ENCODE measurements at places on chromosomes 16 and 17.

- DNase-seq: no peak
Measured at GRCh38 chr17:31425282-31426040, 34.0 kb downstream of the RAB11FIP4 start.

- DNase-seq: no peak
Measured at GRCh38 chr17:77741109-77741508, 217.4 kb upstream of the TNRC6C start.

- DNase-seq: no peak
Measured at GRCh38 chr16:68397710-68398201, 50.6 kb downstream of the SMPD3 start.

GRCh38 chr16:59758848-59759247, 1024.7 kb upstream of the GOT2 start:
- DNase-seq: no peak

DNA sequence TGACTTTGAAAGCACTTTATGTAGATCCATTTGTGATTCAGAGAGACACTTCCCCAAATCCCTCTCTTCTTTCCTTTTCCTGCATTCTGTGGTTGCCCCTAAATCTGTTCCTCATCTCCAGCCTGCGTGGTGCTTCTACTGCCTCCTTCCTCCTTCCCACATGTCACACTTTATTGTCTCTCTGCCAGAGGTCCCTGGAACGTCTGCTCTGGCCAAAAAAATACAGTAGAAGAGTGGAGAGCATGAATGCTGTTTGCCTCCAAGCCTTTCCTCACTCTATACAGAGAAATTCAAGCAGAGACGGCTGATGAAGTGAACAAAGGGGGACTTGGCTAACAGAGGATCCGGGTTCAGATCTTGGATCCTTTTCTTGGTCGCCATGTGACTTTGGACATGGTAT, 22.8 kb upstream of the IRX3 start:
- no peak for DNase-seq

DNA sequence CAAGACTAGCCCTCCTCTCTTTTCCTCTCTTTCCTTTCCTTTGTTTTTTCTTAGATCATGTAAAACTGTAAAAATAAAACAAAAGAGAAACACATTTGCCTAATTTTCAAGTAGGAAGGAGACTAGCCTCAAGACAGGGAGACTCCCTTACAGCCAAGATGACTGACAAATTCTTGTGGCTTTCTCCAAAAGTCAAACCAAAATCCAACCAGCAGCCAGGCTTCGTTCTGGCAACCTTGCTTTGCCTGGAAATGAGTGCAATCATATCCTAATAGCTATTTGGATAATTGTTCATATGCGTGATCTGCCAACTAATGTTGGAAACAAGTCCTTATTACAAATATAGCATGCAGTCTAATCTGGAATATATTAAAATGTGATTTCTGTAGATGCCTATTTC, 868.9 kb upstream of the SOX9 start:
- DNase-seq: no peak

- DNase-seq: no peak
Measured at GRCh38 chr17:28533091-28533807, 19.2 kb downstream of the UNC119 start.

DNA sequence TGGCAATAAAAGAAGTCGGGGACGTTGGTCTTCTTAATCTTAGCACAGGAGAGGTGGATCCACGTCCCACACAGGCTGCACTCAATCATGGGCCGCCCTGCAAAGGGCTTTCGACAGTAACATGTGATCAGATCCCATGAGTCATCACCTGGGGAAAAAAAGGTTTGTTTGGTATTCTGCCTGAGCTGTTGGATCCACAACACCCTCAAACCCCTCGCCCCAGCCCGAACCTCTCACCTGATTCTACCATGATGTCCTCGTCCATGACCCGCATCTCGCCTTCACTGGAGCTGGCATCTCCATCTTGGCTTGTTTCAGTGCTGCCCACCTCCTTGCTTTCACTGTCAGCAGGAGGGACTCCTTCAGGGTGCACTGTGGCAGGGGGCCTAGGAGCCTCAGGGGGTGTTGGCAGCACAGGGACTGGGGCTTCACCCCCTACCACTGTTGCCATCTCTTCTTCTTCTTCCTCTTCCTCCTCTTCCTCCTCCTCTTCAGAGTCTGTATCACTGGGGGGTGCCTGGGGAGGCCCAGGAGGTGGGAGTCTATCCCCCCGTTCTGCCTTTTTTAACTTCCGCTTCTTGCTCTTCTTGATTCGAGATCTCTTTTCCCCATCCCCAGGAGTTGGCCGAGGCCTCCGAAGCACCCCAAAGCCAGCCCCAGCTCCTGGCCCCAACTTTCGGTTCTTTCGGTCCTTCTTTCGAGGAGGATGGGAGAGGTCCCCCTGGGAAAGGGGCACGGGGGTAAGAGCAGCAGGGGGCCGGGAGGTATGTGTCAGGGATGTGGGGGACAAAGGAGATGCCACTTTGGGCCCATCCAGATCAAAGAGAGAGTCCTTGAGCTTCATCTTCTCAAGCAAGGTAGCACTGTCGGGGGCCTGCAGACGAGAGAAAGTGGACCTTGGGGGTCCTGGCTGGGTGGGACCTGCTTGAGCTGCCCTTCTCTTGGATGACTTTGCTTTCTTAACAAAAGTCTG, 1.7 kb upstream of the DVL2 start:
- no peak for DNase-seq

GRCh38 chr17:79071161-79071740, 3.4 kb upstream of the ENGASE start:
- no peak for DNase-seq

DNA sequence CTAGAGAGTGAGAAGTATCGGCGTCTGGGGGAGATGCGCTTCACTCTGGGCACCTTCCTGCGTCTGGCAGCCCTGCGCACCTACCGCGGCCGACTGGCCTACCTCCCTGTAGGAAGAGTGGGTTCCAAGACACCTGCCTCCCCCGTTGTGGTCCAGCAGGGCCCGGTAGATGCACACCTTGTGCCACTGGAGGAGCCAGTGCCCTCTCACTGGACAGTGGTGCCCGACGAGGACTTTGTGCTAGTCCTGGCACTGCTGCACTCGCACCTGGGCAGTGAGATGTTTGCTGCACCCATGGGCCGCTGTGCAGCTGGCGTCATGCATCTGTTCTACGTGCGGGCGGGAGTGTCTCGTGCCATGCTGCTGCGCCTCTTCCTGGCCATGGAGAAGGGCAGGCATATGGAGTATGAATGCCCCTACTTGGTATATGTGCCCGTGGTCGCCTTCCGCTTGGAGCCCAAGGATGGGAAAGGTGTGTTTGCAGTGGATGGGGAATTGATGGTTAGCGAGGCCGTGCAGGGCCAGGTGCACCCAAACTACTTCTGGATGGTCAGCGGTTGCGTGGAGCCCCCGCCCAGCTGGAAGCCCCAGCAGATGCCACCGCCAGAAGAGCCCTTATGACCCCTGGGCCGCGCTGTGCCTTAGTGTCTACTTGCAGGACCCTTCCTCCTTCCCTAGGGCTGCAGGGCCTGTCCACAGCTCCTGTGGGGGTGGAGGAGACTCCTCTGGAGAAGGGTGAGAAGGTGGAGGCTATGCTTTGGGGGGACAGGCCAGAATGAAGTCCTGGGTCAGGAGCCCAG, 2.8 kb downstream of the SPHK1 start:
- DNase-seq: no peak

DNA sequence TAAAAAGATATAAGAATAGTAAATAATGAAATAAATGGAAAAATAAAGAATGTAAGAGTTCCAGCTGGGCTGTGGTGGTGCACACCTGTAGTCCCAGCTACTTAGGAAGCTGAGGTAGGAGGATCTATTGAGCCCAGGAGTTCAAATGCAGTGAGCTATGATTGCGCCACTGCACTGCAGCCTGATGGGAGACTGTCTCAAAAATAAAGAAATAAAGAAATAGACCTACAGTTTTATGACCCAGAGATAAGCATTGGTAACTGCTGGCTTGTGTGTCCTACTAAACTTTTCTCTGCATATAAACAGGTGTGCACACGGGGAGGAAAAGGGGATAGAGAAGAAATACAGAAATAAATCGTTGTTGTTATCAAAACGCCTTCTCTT, 7.8 kb upstream of the PDP2 start:
- DNase-seq: no peak

GRCh38 chr16:85288869-85289660, 176.8 kb upstream of the CIBAR2 start:
- no peak for DNase-seq

GRCh38 chr17:6928193-6928592, 67.7 kb upstream of the ALOX12 start:
- DNase-seq: no peak

DNA sequence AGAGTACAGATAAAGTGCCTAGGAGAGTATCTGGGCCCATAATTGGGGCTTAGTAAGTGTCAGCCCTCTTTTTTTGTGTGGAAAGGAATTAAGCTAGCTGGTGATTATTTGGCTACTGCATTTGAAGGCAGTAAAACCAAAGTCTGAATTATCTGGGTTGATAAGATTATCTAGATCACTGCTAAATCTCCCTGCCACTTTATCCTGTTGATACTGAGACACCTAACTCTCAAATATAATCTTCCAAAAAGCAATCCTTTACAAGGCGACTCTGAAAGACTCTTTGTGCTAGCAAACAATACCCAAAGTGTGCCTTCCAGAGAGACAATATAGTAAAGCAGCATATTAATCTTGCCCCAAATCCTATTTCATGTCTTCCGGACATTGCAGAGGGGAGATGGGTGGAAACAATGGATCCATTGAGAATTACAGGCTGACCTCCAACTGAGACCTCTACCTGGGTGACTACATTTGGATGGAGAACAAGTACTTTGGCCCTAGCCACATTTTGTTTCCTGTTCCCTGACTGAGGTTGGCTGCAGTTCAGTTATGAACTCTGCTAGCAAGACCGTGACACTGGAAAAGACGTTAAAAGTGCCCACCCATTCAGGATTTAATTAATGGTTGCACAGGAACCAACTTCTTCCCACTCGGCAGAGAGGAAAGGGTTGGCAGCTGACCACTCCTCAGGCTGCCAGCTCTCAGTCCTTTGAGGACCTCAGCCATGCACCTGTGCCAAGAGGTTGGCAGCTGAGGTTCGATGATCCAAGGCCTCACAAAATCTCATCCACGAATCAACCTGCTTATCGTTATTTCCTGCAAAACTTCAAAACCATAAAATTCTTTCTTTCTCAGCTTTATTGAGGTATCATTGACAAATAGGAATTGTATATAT, 72.6 kb downstream of the SYCE1L start:
- no peak for DNase-seq

GRCh38 chr16:83143788-83144187, 517.0 kb downstream of the CDH13 start:
- no peak for DNase-seq

DNA sequence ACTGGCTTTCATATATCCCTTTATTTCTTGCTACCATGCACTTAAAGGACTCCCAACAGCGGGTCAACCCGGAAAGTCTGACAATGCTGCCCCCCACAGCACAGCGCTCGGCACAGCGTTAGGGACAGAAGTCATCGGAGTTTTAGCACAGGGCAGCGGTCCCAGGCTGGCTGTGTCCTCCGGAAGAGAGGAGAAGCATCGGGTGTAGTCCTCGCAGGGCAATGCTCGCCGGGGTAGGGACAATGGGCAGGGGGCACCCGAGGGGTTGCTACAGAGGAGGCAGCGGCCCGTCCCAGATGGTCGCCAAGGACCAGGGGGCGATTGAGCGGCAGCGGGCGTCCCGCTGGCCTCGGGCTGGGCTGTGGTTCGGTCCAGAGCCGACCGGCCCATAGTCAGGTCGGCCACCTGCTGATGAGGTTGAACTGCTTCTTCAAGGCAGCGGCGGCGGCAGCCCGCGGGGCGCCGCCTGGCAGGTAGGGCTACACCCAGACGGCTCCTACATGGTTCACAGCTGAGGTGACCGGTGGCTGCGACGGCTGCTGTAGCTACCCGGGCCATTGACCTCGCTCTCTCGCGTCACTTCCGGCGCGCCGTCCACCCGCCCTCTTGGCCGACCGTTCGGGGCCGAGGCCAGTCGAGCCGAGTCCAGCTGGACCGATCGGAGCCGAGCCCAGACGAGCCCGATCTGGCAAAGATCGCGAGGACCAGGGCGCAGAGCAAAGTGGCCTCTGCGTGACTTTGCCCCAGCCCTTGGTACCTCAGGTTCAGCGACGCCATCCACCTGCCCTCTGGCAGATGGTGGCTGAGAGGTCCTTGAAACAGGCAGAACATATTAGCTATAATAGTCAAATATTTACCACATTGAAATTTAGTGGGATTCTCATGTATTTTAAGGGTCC, 4.7 kb upstream of the LCMT1 start:
- peak; percentile 95 for DNase-seq

GRCh38 chr16:71408536-71408935, 33.3 kb downstream of the TLE7 start:
- DNase-seq: no peak

- DNase-seq: peak; percentile 74
Measured at GRCh38 chr17:7686222-7687071, 843 bp downstream of the TP53 start.

GRCh38 chr17:83181991-83182619, 102.7 kb downstream of the METRNL start:
- no peak for DNase-seq

- DNase-seq: no peak
Measured at GRCh38 chr16:62863139-62863538, 826.9 kb upstream of the CDH8 start.

DNA sequence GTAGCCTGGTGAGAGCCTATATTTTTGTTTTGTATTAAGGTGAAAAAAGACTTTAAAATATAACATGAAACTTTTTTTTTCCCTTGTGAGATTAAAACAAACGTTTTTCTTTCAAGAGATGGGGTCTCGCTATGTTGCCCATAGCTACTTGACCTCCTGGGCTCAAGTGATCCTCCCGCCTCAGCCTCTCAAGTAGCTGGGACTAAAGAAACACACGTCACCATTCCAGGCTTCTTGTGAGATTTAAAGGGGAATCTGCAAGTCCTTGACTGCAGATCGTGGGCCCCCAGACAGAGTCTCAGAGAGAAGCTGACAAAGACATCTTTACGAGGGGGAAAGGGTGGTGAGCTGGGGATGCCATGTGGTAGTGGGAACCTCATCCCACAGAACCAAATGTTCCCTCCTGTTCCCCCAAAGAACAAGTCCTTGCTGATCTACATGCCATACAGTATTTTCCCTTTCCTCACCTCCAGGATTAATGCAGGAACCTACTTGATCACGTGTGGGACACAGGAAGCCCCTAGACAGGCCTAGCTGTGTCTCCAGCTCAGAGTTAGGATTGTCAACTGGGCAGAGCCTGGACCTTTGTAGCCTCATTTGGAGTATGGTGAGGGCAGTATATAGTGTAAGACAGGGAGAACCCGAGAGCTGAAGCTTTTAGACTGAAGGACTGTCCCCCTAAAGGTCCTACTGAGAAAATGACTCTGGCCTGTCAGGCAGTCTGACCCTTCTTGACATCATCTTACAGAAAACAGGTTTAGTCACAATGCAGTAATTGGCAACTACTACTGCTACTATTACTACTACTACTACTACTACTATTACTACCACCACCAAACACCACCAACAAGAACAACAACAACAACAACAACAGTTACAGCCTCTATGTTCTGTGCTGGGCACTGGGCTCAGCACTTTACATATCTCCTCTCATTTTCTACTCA, 4.1 kb downstream of the MAP3K14 start:
- DNase-seq: no peak

GRCh38 chr17:61583242-61583641, 7.8 kb downstream of the NACA2 start:
- DNase-seq: no peak

GRCh38 chr16:88359008-88359407, 23.8 kb upstream of the ZNF469 start:
- DNase-seq: no peak

GRCh38 chr16:50067290-50067853, 1.6 kb downstream of the HEATR3 start:
- DNase-seq: no peak

- DNase-seq: no peak
Measured at GRCh38 chr16:67444259-67445125, 13.6 kb downstream of the HSD11B2 start.

Data from uterus (tissue), 4 donors.